HCT116 (cell line): ENCODE measurements at places on chromosomes 7 and 10. TPM values are rescaled to one million over a fixed set of nuclear protein-coding genes. Genes with fewer than 3 reads are reported as not detected.
A peak's percentile ranks its signal among the peaks of the same experiment; 100 is the strongest.

DNA sequence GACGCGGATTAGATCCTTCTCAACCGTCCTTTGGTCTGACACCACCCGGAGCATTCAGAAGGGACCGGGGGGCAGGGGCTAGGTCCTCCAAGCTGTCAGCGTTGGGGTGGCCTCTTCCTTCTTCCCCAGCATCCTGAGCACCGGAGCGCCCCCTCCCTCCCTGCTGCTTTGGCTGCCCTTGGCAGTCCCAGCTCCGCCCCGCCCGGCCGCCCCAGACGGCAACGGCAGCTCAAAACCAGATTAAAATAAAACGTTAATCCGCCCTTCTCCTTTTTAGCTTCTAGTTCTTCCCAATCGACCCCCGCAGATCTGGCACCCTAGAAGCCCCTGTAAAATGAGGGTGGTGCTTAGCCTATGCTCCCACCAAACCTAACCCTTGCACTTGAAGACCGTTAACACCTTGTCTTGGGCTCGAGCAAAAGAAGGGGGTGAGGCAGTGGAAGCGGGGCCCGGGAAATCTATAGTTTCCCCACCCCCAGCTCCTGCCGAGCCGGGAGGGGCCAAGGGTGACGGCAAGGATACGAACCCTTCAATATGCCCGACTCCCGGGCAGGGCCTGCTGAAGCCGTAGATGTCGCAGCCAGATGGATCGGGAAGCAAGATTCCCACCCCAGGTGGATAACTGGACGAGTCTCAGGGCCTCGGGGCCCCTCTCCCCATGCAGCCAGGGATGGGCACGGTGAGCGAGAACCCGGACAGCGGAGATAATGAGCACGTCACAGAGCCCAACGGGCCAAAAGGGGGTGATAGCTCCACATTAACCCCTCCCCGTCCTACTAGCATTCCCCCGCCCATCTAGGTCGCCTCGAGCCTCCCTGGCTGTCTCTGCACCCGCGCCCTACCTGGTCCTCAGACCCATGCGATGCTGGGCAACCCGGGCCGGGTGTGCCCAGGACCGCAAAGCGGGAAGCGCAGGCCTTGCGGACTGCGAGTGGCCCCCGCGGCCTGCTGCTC, 169.7 kb downstream of the NRF1 start:
- peak; percentile 7 for DNase-seq

GRCh38 chr7:85115006-85115405, 71.8 kb downstream of the SEMA3D start:
- no peak for DNase-seq

DNA sequence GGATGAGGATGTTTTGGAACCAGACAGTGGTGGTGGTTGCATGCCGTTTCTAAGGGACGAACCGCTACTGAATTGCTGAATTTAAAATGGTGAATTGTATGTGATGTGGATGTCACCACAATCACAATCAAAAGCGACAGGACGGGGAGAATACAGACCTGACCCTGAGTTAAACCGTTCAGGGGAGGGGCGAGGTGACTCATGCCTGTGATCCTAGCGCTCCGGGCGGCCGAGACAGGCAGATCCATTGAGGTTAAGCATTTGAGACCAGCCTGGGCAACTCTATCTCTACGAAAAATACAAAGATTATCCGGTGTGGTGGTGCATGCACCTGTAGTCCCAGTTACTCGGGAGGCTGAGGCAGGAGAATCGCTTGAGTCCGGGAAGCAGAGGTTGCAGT, 46.4 kb downstream of the UNCX start:
- no peak for DNase-seq

VSTM4 gene
- 0.07 TPM for total RNA-seq

EN2 gene
- 0.32 TPM for total RNA-seq

DNA sequence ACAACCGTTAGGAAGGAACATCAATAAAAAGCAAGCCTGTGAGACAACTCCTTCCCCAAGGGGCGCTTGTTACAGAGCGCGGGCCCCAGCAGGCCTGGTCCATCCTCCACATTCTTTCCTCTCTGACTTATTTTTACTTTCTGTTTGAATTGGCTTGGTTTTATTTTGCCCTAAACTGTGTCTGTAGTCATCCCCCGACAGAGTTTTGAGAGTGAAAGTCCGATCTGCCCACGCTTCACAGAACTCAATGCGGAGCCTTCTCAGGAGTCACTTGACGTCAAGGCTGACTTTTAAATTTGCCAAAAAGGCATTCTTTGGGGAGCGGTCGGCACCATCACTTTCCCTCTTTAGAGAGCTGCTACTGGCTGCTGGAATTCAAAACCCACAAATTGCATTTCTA, 150.1 kb upstream of the KLF6 start:
- no peak for DNase-seq

WNT8B gene
- not detected for total RNA-seq

- no peak for DNase-seq
These were observed 1138.6 kb upstream of the SORCS1 start for GRCh38 chr10:108303149-108303548.

DNA sequence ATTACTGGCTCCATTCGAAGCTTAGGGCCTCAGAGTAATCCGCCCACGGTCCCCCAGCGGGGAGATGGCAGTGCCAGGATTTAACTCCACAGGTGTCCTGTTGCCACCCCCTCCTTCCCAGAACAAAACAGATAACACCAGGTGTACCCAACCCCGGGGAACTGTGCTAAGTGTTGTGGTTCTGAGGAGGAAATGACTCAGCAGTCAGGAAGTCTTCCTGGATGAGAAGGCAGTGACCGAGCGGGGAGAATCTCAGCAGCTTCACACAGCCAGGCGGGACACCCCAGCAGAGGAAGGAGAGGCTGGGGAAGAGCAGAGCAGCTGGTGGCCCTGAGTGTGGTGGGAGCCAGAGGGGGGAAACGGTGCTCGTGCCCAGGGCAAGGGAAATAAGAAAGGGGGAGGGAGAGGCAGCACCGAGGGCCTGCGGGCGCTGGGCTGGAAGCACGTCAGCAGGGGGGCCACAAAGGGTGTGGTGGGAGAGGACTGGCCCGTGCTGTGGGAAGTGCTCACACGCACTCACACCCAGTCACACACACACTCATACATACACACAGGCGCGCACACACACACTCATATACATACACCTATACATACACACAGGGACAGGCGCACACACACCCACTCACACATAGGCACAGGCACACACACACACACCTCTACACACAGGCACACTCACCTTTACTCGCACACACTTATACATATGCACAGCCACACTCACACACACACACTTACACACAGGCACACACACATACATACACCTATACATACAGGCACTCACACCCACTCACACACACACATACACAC, 59.8 kb upstream of the CHST15 start:
- DNase-seq = peak; percentile 100

- DNase-seq = no peak
These were observed 49.9 kb downstream of the ANK3 start for GRCh38 chr10:60339757-60340156.

GRCh38 chr7:35761871-35762677, 38.8 kb upstream of the SEPTIN7 start:
- no peak for DNase-seq

- no peak for DNase-seq
These were observed 1.4 kb downstream of the BAIAP2L1 start for GRCh38 chr7:98399462-98399861.

GIMAP1 gene
- 0.10 TPM for total RNA-seq

DNA sequence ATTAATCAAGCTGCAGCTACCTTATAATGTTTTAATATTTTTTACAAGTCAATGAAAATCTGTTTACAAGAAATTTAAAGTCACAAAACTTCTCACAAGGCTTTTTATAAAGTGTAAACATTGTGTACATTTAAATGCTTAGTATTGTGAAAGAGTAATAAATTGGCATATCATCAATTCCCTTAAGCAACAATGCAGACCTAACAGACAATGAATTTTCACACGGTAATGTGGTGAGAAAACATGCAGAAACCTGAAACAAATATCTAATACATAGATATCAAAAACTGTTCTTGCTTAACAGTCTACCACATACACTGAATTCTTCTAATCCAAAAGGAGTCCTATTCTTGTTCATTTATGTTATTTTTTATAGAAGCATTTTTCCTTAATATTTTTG, 220.7 kb downstream of the CRPPA start:
- no peak for DNase-seq

KEL gene
- 0.91 TPM for total RNA-seq

DNA sequence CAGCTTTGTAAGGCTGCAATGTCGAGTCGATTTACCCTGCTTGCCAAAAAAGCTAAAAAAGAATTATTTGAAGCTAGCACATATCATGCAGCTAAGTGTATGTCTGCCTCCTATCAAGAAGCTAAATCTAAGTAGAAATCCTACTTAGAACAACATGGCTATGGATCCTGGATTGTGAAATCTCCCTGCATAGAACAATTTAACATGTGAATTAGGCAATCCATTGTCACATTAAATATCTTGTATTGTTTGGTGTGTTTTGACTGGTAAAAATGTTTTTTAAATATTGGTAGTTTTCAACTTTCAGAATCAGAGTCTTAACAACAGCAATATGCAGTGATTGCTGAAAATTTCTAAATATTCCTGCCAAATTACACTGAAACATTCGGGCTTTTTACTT, 73.3 kb downstream of the SKIDA1 start:
- no peak for DNase-seq

DNA sequence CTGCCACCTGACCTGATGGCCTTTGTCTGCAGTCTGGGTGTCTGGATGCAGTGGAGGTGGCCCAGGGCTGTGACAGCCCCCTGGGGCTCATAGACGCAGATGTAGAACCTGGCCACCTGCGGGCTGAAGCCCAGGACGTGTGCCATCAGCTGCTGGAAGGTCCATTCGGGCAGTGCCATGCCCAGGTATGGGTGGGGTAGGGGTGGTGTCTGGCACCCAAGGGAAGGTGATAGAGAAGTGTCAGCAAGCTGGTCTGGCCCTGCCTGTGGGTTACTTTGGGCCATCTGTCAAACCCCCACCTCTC, 6.1 kb upstream of the ZNF467 start:
- DNase-seq = no peak

PALD1 gene
- 33.1 TPM for total RNA-seq

NAT16 gene
- 2.0 TPM for total RNA-seq

ING3 gene
- 16.2 TPM for total RNA-seq

DNA sequence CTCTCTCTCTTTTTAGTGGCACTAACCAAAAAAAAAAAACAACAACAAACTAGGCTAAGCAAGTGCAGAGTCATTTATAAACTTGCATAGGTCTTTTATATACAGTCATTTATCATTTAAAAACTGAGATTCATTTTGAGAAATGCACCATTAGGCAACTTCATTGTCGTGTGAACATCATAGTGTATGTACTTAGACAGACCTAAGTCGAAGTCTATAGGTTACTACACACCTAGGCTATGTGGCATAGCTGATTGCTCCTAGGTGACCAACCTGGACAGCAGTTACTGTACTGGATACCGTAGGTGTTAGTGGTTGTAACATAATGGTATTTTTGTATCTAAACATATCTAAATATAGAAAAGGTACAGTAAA, 109.1 kb upstream of the SAMD8 start:
- no peak for DNase-seq

DNA sequence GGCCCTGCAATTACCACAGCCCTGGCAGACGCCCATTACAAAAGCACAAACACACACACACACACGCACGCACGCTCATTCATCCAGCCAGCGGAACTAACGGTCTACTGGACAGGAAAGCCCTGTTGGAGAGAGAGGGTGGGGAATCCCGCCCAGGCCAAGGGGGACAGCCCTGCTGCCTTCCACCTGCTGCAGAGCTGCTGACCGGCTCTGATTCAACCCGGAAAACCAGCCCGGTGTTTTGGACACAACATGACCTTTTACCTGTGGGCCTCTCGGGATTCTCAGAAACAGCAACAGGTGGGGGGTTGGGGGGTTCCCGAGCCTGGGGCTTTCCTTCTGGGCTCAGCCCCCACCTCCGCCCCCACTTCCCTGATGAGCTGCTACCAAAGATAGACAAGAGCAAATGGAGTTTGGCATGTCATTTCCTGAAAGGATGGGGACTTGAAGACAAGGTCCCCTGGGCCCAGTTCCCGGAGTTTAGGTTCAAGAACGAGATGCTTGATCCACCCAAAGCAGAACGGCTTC, 18.5 kb upstream of the SERPINE1 start:
- DNase-seq = no peak

- no peak for DNase-seq
These were observed 1.6 kb downstream of the AKR1D1 start for GRCh38 chr7:138077809-138078208.

DNA sequence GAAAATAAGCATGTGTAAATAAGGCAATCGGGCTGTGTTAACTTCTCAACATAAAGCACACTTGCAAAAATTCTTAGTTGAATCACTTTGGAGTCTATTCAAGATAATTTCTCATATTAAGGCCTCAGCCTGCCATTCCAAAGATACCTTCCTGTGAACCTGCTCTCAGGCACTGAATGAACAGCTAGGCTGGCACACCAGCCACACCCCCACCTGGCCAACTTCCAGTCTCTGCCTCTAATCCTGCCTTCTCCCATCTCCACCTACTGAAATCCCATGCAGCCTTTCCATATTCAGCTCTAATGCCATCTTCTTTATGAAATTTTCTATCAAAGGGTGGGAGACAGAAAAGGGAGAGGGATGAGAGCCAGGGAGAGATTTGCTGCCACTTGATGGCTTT, 17.1 kb upstream of the MACROH2A2 start:
- DNase-seq = no peak

DNA sequence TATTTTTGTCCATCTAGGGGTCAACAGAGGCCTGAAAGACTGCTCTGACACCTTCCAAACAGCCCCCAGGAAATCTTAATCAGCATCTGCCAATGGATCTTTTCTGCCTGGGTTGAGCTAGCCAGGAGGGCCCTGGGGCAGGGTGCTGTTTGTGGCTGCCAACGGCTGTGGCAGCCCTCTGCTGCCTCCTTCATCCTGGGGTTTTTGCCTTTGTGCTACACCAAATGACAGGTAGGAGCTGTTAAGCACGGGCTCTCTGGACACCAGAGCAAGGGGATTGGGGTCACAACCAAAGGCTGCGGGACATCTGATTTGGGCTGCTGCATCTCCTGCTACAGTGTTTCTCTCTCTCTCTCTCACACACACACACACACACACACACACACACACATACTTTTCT, 2.0 kb upstream of the KIAA1217 start:
- no peak for DNase-seq

DNA sequence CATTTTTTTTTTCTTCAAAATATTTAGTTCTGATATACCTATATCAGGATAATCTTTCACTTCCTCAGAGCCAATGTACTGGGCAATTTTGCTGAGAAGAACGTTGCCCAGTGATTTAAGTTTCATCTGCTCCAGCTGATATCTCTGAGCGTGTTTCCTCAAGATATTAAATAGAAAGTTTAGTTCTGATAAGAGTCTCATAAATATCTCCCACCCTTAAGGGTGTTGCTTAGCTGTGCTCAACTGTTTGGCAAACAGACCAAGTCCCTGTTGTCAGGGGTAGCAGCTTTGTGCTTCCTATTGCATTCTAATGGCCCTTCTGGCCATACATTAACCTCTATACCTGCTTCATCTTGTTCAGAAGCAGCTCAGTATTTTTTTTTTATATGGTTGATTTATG, 84.7 kb upstream of the GPR141 start:
- no peak for DNase-seq

NPY gene
- not detected for total RNA-seq

- DNase-seq = no peak
These were observed 7.3 kb downstream of the PDK4 start for GRCh38 chr7:95589031-95589430.
